ENCODE measurements at places on chromosomes 7 and 10.

GRCh38 chr7:5696346-5697110, 84.9 kb downstream of the RNF216 start:
- DNase-seq = no peak

- DNase-seq = no peak
Measured at GRCh38 chr7:19939746-19940145, 166.3 kb upstream of the TMEM196 start.

- DNase-seq = peak; percentile 39
Measured at GRCh38 chr10:78909221-78909620, 159.5 kb upstream of the ZMIZ1 start.

DNA sequence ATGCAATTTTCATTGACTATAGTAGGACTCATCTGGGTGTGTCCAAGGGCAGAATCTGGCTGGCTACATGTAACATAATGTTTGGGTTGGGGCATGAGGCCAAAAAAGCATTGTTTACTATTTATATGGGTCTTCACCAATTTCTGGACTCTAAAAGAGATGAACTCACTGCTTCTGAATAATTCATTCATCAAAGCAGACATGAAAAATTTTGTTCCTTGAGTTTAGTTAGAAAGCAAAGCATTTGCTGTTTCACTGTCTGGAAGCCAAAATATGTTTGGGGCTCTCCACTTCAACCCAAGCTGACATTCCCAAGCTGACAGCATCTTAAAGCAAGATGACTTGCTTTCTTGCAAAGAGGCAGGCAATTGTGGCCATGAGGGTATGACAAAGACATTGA, 670.6 kb downstream of the SUGCT start:
- DNase-seq = no peak

DNA sequence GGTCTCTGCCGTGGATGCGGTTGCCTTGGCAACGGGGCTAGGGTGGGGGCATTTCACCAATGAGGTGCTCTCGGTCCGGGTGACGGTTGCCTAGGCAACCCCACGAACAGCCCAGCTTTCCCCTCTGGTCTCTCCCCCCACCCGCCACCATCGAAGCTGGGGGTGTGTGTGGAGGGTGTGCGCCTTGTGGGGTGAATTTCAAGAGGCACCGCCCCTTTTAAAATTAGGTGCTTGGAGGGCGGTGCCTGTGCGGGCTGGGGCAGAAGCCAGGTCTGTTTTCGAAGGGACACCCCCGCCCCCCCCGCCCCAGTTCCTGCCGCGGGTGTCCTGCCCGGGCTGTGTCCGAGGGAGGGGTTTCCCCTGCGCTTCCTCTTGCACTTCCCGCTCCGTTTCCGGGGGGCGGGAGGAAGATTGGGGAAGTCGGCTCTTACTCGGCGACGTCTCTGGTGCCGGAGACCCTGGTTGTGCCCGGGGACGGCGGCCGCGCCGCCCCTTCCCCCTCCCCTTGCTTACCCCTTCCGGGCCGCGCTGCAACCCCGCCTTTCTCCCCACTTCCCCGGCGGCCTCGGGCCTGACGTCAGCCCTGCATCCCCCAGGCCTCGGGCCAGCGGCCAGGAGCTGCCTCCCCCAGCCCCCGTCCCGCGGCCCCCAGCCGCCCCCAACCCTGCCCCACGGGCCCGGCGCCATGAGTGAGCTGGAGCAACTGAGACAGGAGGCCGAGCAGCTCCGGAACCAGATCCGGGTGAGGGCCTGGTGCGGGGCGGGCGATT, 2.2 kb downstream of the GNB2 start:
- DNase-seq = peak; percentile 67

GRCh38 chr7:2411815-2412586, 8.6 kb downstream of the CHST12 start:
- no peak for DNase-seq

- no peak for DNase-seq
Measured at GRCh38 chr7:3738964-3739363, 437.9 kb downstream of the SDK1 start.

- no peak for DNase-seq
Measured at GRCh38 chr7:142739923-142740492, 9.3 kb upstream of the PRSS1 start.

DNA sequence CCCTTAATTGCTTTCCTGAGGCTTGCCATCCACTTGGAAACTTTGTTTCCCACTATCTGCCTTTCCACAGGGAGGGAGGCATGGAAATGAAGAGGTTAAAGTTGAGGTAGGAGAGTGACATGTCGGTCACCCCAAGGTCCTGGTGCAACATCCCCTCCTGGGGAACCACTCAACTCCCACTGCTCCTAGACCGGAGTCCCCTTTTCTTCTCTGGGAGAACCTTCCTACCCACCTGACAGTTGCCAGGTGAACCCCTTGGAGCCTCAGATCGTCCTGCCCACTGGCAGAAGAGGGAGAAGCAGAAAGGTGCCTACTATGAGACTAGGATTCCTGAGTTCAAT, 21.7 kb downstream of the IMPDH1 start:
- DNase-seq = no peak

DNA sequence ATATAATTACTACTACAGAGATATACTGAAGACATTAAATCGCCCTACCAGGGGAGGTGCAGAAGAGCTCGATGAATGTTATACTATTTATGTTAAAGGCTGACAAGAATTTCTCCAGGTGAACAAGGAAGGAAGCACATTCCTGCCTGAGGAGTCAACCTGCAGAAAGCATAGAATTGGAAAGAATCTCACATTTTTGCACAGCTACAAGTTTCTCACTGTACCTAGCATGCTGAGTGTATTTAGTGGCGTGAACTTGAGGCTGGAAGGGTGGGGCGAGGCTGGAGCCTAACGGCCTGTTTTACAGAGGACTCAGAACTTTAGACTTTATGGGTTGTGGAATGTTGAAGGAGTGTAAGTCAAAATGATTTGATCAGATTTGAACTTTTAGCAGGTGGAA, 373.6 kb upstream of the LRGUK start:
- DNase-seq = no peak

- DNase-seq = no peak
Measured at GRCh38 chr7:134703782-134704181, 57.1 kb downstream of the BPGM start.

GRCh38 chr7:55362927-55363326, 2.2 kb upstream of the LANCL2 start:
- no peak for DNase-seq

- DNase-seq = no peak
Measured at GRCh38 chr10:1130995-1131790, 75.0 kb downstream of the WDR37 start.

DNA sequence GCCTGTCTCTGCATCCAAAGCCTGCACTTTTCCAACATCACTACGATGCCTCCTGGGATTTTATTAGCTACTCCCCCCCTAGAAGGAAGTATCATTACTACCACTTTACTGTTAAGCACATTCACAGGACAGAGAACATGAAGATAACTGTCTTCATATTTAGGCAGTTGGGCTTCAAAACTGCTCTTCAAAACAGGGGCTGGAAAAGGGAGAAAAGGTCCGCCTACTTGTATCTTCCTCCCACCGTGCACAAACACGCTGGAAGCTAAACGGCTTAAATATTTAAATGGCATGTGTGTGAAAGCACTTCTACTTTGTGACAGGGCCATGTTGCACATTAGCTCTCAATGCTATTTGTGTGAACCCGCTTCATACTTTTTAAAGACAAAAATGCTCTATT, 999 bp downstream of the ITIH5 start:
- DNase-seq = no peak

DNA sequence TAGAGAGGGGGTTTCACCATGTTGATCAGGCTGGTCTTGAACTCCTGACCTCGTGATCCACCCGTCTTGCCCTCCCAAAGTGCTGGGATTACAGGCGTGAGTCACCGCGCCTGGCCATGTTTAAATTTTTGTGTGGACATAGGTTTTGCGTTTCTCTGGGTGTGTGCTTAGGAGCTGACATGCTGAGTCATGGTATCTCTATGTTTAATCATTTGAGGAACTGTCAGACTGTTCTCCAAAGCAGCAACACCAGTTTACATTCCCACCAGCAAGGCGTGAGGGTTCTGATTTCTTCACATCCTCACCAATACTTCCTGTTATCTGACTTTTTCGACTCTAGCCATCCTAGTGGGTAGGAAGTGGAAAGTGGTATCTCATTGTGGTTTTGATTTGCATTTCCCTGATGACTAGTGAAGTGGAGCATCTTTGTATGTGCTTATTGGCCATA, 153.7 kb downstream of the DNAJB6 start:
- no peak for DNase-seq

DNA sequence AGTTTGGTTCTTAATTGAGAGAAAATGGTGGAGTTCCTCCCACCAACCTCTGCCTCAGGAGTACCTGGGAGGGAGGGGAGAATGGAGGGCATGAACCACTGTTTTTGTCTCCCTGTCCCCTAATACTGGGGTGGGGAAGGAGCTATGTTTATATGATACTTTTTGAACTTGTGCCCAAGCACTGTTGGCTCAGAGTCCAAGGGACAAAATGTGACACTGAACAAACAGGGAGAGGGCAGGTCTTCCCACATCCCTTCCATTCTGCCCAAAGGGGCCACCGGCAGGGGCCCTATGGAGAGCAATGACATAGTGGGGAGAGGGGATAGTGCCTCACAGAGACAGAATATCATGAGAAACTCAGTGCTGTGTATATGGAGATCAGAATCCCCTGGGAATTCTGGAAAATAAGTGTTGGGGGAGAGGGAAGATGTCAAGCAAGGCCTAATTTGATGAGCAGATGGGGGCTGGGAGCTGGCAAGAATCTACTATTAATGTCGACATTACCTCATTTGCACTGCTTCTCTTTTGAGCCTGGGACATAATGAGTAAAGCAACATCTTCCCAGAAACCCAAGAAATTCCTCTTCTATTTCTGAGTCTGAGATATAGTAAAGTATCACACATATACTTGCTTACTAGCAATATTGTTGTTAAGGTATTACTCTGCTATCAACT, 180.6 kb downstream of the CYP26A1 start:
- no peak for DNase-seq

DNA sequence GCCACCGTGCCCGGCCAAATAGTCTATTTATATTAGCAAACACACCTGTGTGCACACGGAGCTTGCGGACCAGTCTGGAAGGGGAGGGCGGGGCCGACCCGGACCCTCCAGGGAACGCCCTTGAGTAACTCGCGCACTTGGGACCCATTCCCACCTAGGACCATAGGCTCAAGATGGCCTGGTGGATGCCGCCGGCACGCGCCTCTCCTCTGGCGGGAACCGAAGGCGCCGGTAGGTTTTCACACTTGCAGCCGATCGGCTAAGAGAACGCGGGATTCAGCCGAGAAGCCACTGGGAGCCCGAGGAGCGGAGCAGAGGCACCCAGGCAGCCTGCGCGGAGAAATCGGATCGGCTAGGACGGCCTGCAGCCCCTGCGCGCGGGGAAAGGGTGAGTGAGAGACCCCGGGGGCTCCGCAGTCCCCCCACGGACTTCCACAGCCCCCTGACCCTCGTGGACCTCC, 18.9 kb downstream of the IFT22 start:
- DNase-seq = no peak

GRCh38 chr7:121329191-121330052, 622 bp downstream of the WNT16 start:
- peak; percentile 26 for DNase-seq

DNA sequence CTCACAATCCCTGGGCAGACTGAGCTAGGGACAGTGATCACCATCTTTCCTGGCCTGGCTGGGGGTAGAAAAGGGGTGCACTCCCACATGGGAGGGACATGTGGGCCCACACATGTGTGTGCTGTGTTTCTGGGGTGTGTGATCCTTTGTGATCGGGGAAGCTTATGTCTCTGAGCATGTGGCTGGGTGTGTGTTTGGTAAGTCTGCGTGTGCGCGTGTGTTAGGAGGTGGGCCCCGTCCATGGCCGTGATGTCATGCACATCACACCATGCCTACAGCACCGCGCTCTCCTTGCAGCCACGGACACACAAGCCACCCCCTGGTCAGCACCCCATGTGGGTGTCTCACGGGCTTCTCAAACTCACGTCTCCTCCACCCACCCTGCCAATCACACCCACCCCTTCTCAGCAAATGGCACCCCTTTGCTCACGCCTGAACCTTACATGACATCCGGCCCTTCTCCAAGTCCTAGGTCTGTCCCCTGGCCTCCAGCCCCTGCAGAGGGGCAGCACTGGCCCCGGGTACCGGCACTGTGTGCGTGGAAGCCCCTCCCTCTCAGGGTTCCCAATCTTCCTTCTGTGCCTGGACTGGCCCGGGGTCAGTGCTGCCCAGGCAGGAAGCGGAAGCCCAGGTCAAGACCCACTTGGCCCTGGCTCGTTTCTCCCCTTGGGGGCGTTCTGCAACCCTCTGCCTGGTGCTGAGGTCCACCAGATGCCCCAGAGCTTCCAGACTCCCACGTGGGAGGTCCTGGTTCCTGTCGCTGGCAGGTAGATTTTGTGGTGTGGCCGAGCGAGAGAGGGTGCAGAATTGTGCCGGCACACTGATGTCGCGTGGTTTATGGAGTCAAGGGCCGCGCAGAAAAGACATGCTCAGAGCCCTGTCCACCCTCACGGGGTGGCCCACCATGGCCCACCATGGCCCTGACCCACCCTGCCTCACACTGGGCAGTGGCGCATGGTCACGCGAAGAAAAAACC, 12.6 kb downstream of the SLC29A4 start:
- DNase-seq = no peak

DNA sequence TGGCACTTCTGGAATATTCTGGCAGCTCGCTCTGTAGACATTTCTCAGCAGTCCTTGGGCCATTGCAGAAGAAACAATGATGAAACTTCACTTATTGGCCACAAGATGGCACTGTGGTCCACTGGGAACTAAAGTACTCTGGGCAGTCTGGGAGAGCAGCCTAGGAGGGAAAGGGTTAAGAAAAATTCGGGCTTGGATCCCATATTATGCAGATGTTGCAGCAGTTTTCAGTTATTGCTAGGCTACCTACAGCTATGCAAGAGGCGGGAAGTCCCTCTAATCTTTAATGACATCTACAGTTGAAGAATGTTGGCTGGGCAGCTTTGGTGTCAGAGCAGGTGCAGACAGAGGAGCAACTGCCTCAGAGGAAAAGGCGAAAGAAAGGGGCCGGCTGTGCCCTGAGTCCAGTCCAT, 201.7 kb upstream of the PRSS58 start:
- no peak for DNase-seq

GRCh38 chr7:150738591-150739001, 1.4 kb downstream of the GIMAP5 start:
- no peak for DNase-seq

DNA sequence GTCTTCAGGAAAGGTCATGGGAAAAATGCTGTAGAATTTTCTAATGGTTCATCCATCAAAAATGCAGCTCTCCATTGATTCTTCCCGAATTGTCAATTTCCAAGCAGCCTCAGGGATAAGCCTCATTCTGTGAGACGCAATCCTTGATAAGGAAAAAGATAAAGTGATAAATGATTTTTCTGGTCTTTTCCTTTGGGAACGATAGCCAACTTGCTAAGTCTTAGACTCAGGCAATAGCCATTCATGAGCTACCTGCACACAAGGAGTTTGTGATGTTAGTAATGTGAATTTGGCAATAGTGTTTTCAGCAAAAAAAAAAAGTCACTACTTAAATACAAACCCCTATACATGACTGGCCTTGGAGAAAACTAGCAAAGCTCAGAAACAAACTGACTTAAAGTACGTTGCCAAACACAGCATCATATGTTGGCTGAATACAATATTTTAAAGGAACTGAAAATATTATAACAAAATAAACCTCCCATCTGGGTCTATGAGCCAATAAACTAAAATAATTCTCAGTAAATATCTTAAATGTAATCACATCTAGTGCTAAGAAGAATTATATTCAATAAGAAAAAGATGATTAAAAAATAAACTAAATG, 75.5 kb downstream of the KLF6 start:
- DNase-seq = no peak

GRCh38 chr10:93437086-93437945, 44.8 kb downstream of the MYOF start:
- no peak for DNase-seq

- no peak for DNase-seq
Measured at GRCh38 chr7:40619647-40620046, 484.8 kb downstream of the SUGCT start.

Data from NCI-H1092 (cell line).